Progenitor cell of endocrine pancreas (in vitro differentiated cells): ENCODE measurements at places on chromosomes 16 and 17. TPM values are rescaled to one million over a fixed set of nuclear protein-coding genes. Genes with fewer than 3 reads are reported as not detected.

- H3K4me1 ChIP-seq: no peaks in the 10 kb centered on the region
- DNase-seq: no peak
These were observed 50.6 kb downstream of the PLD6 start for GRCh38 chr17:17155568-17155967.

GRCh38 chr16:80608946-80609345 lies 68.2 kb downstream of the DYNLRB2 start:
- H3K4me3 ChIP-seq: no peak overlapping the region
- H3K27me3 ChIP-seq: no peaks in the 10 kb centered on the region
- H3K27ac ChIP-seq: no peak overlapping the region
- no peak for DNase-seq
- H3K4me1 ChIP-seq: peaks cover 7% of the 10 kb centered on the region
- H3K36me3 ChIP-seq: peaks cover 18% of the 10 kb centered on the region

The CPPED1 gene
- 11.6 and 13.2 TPM in 2 replicates for total RNA-seq

The OR4D1 gene
- total RNA-seq: not detected in 2 replicates

The CMTM2 gene
- total RNA-seq: 0.58 TPM in 1 of 2 replicates, not detected in the other

DNA sequence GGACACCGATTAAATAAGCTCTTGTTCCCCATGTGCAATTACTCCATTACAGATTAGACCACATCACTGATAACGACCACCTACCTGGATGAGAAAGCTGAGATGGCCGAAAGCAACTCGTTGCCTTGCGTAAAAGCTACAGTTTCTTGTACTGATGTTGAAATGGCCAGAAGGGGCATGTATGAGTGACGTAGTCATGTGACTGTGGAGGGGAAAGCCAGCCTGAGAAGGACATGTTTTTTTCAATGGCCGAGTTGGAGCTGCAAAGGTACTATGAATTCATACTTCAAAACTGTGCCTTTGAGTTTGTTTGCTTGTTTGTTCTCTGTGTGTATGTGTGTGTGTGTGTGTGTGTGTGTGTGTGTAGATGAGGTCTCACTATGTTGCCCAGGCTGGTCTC lies 17.0 kb upstream of the HYDIN start:
- peaks cover 3% of the 10 kb centered on the region for H3K4me1 ChIP-seq
- no peak for DNase-seq
- H3K36me3 ChIP-seq: no peaks in the 10 kb centered on the region
- no peak overlapping the region for H3K27ac ChIP-seq
- no peaks in the 10 kb centered on the region for H3K27me3 ChIP-seq
